Ascending aorta (tissue), 2 donors: ENCODE measurements at places on chromosomes 2 and 18. TPM values are rescaled to one million over a fixed set of nuclear protein-coding genes. Genes with fewer than 3 reads are reported as not detected.

RAD51AP2 gene
- not detected for total RNA-seq

KCNG2 gene
- not detected for total RNA-seq

VSNL1 gene
- not detected for total RNA-seq

NFATC1 gene
- 64.1 TPM for total RNA-seq

CDH19 gene
- 0.21 TPM for total RNA-seq

DNA sequence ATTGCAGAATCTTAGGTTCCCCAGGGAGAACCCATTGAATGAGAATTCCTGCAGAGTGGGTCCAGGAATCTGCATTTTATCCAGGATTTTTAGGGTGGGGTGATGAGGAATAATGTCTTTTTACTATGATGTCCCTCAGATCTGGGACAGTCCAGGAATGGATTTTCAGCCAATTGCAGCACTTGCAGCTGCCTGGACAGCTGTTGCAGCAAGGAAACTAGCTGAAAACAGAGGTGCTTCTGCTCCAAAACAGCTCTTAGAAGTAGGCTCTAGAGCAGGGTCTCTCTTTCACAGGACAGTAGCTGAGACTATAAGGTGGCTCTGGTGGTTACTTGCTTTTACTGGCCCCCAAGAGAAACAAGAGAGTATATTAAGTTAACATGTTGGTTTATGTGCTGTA lies 9.1 kb downstream of the GLI2 start:
- H3K27ac ChIP-seq = no peak overlapping the region
- DNase-seq = no peak
- peaks cover 4% of the 10 kb centered on the region for H3K4me1 ChIP-seq
- H3K36me3 ChIP-seq = no peaks in the 10 kb centered on the region
- H3K4me3 ChIP-seq = no peak overlapping the region

GRCh38 chr2:230717600-230717999 lies 5.0 kb downstream of the CAB39 start:
- H3K36me3 ChIP-seq = peaks cover 7% of the 10 kb centered on the region
- no peak overlapping the region for H3K4me3 ChIP-seq
- H3K4me1 ChIP-seq = peaks cover 25% of the 10 kb centered on the region
- no peaks in the 10 kb centered on the region for H3K27me3 ChIP-seq
- peak overlapping the region; percentile 32 for H3K27ac ChIP-seq

- H3K36me3 ChIP-seq = no peaks in the 10 kb centered on the region
- H3K4me1 ChIP-seq = no peaks in the 10 kb centered on the region
- no peak for DNase-seq
- no peak overlapping the region for H3K4me3 ChIP-seq
Observed at GRCh38 chr2:121746071-121746578, 9.3 kb upstream of the TSN start.

DNA sequence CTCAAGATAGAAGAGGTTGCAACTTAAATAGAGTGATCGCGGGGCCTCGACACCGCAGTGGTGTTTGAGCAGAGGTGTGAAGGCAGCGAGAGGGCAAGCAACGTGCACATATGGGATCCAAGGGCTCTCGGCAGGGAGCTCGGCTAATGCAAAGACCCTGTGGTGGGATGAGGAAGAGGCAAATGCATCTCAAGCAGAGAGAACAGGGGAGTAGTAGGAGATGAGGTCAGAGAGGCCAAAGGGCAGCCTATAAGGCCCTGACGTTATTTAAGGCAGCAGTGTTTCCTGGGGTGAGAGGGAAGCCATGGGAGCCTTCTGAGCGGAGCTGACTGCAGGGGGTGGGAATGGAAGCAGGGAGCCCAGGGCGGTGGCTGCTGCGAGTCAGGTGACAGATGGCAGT lies 74.5 kb downstream of the MRPS9 start:
- no peak overlapping the region for H3K4me3 ChIP-seq
- DNase-seq = no peak
- no peaks in the 10 kb centered on the region for H3K4me1 ChIP-seq
- H3K36me3 ChIP-seq = no peaks in the 10 kb centered on the region
- H3K27ac ChIP-seq = no peak overlapping the region
- no peaks in the 10 kb centered on the region for H3K27me3 ChIP-seq

GRCh38 chr18:63025251-63026090 lies 294.1 kb downstream of the BCL2 start:
- H3K4me3 ChIP-seq = no peak overlapping the region
- DNase-seq = no peak
- no peaks in the 10 kb centered on the region for H3K36me3 ChIP-seq
- no peak overlapping the region for H3K27ac ChIP-seq
- H3K4me1 ChIP-seq = no peaks in the 10 kb centered on the region
